ENCODE measurements at places on chromosomes 16 and 17. TPM values are rescaled to one million over a fixed set of nuclear protein-coding genes. Genes with fewer than 3 reads are reported as not detected.

DNA sequence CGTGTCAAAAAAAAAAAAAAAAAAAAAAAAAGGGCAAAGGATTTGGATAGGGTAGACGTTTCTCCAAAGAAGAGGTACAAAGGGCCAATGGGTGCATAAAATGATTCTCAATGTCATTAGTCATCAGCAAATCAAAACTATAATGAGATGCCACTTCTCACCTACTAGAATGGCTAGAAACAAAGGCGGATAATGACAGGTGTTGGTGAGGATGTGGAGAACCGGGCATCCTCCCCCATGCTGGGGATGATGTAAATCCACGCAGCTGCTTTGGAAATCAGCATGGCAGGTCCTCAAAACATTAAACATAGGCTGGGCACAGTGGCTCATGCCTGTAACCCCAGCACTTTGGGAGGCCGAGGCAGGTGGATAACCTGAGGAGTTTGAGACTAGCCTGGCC is 9.4 kb downstream of the ITGAX start:
- DNase-seq: no peak

FTO gene
- total RNA-seq: 22.8 TPM

GRCh38 chr17:1930337-1930645 is 94.8 kb downstream of the RTN4RL1 start:
- no peak for DNase-seq

DNA sequence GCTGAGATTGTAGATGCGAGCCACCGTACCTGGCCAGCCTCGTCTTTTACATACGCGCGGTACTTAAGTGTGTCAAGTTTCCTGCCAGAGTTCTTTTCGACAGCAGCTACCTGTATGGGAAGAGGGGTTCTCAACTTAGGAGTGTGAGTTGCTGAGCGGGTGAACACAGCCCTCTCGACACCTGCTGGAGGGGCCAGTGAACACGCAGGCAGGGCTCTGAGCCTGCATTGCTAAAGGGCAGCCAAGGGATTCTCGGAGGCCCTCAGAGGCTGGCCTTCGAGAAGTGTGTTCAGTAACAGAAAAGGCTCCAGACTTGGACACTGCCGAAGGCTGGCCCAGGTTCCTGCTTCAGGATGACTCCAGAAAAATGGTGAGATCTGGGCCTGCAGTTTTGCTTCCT is 6.1 kb downstream of the ZC3H18 start:
- no peak for DNase-seq

DNA sequence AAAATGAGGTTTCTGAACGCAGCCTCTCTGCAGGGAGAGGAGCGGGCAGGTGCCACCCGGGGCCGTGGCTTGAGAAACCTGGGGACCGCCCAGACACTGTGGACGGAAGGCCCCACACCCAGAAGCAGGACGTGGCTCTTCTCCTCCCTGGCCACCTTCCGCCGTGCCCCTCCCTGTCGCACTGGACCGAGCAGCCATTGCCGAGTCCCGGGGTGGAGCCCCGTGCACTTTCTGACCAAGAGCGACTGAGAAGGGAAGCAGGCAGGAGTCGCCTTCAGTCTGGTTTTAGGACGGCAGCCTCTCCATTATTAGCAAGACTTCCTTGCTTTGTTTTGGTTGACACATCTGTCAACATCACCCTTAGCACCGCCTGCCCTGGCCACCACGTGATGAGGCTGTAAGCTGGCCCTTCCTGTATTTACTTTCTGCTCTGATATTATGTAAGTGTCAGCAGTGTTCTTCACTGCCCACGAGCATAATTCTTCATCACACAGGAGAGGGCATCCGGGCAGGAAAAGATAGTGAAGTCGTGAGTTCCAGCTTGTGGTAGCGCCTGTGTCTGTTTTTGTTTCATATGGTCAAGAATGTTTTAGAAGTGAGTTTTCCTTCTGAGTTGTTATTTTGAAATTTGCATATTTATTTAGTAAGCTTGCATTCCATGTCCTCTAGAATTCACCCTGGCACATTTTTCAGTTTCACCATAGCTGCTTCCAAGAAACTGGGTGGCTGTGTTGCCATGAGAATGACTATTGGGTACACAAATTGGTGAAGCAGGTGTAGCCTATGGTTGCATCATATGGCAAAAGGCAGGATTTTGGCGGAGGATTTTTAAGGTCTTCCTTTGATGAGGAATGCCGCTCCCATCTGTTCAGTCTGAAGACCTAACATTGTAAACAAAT is 1.0 kb downstream of the HERPUD1 start:
- DNase-seq: peak; percentile 75

DNA sequence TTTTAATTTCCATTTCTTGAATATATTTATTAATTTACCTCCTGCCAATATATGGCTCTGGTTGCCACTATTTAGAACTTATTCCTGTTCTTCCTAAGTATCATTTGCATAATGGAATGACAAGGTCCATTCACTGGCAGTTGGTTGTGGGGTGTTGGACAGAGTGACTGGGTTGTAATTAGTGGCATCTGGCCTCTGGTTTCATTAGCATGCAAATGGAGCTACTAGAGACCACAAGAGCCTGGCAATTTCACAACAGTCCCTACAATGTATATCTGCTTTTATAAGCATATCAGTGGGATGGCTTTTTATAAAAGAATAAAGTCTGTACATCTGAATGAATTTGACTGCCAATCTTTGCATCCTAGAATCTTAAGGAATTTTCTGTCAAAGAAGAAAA is 1030.9 kb upstream of the CDH8 start:
- no peak for DNase-seq

DNA sequence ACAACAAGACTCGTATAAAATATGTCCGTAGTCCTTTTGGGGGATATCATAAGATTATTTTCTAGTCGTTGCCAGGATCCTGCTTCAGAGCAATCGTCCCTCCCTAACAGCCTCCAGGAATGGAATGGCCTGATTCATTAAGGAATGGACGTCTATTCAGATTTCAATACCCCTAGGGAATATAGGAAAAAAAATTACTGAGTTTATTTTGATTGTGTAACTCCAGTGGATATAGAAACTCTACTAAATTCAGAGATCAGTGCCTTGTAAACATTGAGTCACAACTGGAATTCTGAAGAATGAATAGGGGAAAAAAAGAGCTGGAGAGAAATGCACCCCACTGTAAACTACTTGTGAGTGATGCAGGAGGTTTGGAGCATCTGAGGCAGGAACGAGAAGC is 1171.5 kb upstream of the GOT2 start:
- no peak for DNase-seq

TMIGD1 gene
- not detected for total RNA-seq

DNA sequence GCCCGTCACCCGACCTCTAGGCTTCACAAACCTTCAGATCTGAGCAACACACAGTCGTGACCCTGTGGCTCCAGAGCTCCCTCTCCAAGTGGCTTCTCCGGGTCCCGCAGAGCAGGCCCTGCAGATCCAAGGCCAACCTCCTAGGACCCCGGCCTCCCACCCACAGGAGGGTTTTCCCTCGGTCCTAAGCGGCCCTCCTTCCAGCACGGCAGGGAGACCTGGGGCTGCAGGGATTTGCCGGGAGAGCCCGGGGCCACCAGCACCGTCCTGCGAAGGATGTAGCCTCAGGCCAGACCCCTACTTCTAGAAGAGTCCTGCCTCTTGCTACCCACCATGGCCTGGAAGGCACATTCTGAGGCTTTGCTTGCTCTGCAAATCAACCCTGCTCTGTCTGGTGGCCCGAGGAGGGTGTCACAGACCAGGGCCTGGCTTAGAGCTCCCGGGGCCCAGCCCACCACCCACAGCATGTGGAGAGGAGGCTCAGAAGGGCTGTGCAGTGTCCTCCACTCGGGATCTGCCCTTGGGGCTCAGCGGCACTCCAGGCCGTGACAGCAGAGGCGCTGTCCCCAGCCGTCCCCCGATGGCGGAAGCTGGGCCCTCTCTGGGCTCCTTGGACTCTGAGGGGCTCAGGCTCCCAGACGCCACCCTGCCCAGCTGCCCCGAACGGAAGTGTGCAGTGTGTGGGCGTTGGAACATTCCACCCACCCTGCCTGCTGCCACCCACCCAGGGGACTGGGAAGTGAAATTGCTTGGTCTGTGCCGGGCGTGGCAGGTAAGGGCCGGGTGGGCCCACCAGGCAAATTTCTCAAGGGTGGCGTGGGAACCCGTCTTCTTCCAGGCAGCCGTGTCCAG is 28.8 kb upstream of the ACSF3 start:
- no peak for DNase-seq

DNA sequence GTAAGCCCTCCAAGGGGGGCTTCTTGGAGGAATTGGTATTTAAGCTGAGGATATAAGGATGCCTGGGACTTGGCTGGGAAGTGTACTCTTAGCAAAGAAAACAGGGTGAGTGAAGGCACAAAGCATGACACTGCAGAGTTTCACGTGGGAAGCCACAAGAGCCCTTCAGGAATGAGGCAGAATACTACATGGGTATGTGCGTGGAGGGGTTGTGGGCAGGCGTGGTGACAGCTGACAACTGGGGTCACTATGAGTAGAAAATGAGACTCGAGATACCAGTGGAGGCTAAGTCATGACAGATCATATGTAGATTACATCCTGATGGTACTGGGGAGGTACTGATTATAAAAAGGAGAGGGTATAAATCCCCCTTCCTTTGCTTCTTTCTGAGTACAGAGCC is 78.1 kb upstream of the XYLT1 start:
- no peak for DNase-seq

TBC1D26 gene
- total RNA-seq: not detected

GRCh38 chr17:47368262-47368661 is 44.5 kb downstream of the EFCAB13 start:
- peak; percentile 74 for DNase-seq

GLIS2 gene
- 6.7 TPM for total RNA-seq

CPHXL2 gene
- not detected for total RNA-seq

DNA sequence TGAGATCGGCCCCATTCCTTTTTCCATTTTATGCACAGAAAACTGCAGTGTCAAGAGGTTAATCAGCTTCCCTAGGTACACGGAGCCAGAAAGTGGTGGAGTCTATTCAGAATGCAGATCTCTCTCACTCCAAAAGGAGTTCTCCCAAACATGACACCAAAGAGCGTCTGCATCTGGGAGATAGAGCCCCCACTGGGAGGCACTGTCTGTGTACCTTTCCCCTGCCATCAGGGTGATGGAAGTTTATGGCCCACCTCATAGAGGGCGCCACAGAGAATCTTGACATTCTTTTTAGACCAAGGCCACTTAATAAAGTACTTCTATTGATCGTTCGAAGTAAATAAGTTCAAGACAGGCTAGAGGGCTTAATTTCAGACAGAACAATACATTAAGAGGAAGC is 493.7 kb upstream of the ERCC4 start:
- peak; percentile 17 for DNase-seq

NPIPB9 gene
- total RNA-seq: not detected

PLEKHH3 gene
- 34.2 TPM for total RNA-seq

- DNase-seq: no peak
Observed at GRCh38 chr17:49379926-49380325, 17.9 kb upstream of the ZNF652 start.

- DNase-seq: peak; percentile 56
Observed at GRCh38 chr16:14399378-14400284, 230.4 kb downstream of the PARN start.

UBALD1 gene
- 83.0 TPM for total RNA-seq

Measured in HT-29 (cell line).